ENCODE measurements at places on chromosomes 2 and 18.
A peak's percentile ranks its signal among the peaks of the same experiment; 100 is the strongest.

- no peak for DNase-seq
These were observed 222.3 kb downstream of the MYT1L start for GRCh38 chr2:2108756-2109155.

- DNase-seq, result no peak
These were observed 37.8 kb downstream of the GCG start for GRCh38 chr2:162114271-162114670.

DNA sequence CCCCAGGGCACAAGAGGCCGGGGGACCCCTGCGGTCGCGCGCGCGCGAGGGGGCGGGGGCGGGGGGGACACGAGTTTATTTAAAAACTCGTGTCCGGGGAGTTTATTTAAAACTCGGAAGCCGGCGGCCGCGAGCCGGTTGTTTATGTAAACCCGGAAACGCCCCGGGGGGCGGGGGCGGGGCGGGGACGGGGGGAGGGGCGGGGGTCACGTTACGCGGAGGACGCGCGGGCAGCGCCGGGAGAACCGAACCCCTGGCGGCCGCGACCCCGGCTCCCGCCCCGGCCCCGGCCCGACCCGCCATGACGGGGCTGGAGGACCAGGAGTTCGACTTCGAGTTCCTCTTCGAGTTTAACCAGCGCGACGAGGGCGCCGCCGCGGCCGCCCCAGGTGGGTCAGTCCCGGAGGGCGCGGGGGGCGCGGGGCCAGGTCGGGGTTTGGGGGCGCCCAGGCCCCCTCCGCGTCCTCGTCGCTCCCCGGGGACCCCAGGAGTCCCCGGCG lies 4.4 kb downstream of the NFATC1 start:
- DNase-seq, result no peak

DNA sequence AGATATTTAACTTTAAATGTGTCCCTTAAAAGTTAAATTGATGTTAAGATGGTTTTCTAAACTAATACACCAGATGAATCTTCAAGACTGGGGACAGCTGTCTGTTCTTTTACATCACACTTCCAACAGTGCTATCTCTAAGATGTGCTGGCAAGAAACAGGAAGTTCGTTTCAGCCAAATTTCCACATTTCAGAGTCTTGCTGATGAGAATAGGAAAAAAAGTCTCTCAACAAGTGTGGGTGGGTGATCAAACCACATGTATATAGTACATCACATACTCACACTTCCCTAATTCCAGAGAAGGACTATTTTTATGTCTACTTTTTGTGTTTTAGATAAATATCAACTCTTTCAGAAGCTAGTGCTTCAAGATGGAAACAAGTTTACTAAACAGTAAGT lies 1712.8 kb upstream of the TMEFF2 start:
- no peak for DNase-seq

DNA sequence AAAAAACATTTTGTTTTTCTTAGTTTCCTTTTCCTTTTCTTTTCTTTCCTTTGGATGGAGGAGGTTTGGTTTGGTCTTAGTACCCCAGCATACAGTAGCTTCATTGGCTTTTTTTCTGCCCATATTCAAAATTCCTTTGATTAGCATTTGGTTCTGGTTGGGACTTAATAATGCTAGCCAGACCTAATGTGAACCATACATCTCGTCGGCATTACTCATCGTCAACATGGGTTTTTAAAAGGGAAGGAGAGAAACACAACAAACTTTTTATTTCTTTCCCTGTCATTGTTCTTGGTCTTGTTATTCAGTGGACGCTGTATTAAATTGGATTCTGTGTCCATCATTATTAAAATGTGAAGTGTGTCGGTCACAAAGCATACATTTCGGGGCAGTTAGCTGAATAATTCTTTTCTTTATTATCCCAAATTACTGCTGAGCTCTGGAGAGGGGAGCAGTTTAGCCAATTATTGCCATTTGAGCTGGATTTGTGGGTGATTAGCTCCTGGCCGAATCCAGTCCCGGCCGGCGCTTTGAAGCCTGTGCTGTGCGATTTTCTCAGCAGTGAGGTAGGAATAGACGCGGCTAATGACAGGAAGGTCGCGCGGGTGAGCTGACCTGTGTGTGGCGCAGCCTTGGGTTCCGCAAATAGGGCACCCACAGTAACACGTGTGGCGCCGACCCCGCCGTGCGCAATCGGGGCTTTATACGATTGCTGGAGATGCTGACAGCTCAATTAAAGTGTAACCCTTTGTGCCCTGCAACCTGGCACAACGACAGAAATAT lies 303.3 kb downstream of the GBX2 start:
- no peak for DNase-seq

- DNase-seq, result no peak
These were observed 30.3 kb upstream of the IL37 start for GRCh38 chr2:112880696-112881095.

- DNase-seq, result no peak
These were observed 1.9 kb downstream of the ZDBF2 start for GRCh38 chr2:206276169-206276942.

- peak; percentile 91 for DNase-seq
These were observed 26.6 kb upstream of the MAP3K20 start for GRCh38 chr2:173048897-173049661.

- DNase-seq, result no peak
These were observed 27.5 kb upstream of the POLE4 start for GRCh38 chr2:74930811-74931486.

GRCh38 chr2:158493458-158493857 lies 36.7 kb downstream of the PKP4 start:
- no peak for DNase-seq

- DNase-seq, result no peak
These were observed 26.7 kb downstream of the CYP27C1 start for GRCh38 chr2:127193164-127193966.

DNA sequence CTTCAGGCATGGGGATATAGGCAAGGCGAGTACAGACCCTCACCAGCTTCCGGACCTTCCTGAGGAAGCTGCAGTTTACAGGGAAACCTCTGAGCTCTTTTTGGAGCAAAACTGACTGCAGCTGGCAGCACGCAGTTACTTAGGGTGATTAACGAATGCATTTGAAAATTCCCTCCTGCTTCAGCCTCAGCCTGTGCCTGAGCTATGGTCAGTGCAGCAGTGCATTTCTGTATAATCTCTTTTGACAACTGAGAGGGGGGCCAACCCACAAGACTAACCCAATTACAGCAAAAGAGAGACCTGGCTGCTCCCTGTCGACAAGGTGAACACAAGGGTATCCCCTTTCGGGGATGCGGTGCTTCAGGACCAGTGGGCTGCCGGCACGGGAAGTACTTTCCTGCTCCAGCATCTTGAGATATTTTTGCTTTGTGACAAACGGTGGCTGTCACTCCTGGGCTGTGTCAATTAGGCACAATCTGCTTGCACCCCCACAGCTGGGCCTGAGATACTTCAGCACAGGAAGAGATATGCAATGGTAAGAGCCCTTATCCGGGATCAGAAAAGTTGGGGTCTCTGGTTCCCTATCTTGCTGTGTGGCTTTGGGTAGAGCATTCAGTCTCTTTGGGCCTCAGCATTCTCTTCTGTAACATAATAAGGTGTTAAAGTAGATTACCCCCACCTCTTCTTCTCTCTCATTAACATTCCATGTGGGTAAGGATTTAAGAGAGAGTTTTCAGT lies 141.0 kb downstream of the TMEM17 start:
- DNase-seq, result no peak

DNA sequence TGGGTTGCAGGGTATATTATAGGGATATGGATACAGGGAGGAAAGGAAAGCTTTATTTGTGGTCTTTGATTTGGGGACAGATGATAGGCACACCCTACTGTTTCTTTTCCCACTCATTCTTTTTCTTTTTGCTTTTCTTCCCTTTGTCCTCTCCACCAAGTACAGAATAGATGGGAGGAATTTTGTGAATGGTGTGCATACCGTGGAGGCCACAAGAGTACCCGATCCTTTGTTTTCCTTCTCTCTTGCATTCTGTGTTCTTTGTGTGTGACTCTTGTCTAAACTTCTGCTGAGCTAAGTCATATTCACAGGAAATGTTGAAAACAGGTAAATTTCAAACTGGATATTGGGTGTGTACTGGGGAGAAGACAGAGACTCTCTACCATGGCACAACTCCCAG lies 321.4 kb upstream of the SLC8A1 start:
- DNase-seq, result no peak

- DNase-seq, result no peak
These were observed 27.3 kb downstream of the NDUFA10 start for GRCh38 chr2:239997686-239998409.

- no peak for DNase-seq
These were observed 868.0 kb downstream of the EPHA4 start for GRCh38 chr2:220704081-220704480.

DNA sequence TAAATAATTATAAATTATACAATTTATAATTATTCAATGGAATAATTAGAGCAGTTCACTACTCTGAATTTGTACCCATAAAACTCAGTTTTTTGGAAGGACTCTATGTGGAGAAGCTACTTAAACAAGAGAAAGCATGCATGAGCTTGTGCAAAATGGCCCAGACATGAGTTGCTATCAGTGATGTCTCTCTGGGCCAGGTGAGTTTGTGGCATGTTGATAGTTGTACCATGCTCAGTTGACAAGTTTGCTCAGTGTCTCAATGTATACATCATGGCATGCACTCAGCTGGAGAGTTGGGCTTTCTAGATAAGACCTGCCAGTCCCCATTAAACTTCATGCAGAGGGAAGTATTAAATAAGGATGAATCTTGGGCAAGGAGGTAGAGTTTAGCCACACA lies 153.8 kb upstream of the TACR1 start:
- DNase-seq, result no peak

- no peak for DNase-seq
These were observed 40.6 kb downstream of the ZRANB3 start for GRCh38 chr2:135490376-135490775.

GRCh38 chr18:23487738-23488570 lies 15.4 kb upstream of the RMC1 start:
- no peak for DNase-seq

- no peak for DNase-seq
These were observed 266.7 kb downstream of the ATAD2B start for GRCh38 chr2:23660237-23660636.

DNA sequence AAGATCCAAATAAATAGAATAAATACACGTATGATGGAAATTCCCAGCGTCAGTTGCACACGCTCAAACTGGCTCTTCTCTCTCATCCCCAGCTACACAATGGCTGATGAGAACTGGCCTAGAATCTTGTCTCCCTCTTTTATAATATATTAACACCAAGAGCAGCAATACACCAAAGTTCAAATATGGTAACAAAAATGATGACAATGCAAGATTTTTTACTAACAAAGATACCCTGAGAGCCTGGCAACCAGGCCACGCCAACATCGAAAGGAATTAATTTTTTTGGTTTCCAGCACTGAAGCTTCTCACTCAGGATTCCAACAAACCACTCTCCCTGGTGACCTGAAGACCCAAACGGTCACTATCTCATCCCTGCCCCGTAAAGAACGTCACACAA lies 302.7 kb upstream of the ID2 start:
- DNase-seq, result no peak

DNA sequence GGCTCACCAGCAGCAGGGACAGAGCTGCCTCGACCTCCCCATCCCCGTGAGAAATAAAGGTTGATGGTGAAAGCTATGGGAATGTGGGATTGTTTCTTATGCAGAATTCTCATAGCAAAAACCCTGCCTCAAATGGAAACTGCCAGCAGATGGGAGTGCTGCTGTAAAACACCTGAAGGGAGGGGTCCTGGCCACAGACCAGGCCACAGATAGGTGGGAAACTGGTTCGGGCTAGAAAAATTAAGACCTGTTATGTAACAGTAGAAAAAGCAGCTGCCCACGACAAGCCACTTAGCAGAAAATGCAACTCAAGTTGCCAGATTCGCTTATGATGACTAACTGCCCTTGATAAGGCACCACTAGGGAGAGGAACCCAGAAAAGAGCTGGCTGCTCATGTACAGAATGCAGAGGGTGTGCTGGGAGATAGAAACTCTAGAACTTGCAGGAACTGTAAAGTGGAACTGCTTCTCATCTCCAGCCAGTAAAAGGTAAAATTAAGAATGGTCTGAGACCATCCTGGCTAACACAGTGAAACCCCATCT lies 114.5 kb upstream of the SALL3 start:
- no peak for DNase-seq

DNA sequence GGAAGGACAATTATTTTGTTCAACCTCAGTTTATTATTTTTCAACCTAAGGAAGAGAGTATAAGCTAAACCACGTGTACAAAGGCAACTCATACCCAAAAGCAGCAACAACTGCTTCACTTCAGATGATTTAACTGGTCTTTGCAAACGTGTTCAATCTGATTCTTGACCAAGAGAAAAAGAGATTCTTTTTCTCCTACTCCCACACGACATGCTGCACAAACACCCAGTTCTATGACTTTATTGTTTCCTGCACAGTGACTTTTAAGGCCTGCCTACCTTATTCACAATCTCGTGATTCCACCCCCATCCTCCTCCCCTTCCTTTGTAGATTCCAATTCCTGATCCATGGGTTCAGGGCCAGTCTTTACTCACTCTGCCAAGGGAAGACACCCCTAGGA lies 1394.8 kb upstream of the ZEB2 start:
- DNase-seq, result no peak

DNA sequence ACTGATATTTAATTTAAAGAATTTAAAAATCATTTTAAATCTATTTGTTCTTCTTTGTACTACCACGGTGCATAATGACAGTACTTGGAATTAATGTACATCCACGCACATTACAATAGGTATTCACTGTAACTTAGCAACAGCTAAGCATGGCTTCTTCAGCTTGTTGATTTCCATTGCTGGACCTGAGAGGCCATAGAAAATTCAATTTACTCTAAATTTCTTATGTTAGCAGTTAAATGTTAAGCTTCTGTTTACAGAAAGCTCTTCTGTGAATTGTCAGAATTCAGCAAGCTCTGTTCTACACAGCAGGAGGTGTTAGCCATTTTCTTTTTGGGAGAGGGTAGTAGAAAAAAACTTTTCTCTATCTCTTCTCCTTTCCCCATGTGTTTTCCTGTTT lies 1149.3 kb upstream of the CDH2 start:
- no peak for DNase-seq

DNA sequence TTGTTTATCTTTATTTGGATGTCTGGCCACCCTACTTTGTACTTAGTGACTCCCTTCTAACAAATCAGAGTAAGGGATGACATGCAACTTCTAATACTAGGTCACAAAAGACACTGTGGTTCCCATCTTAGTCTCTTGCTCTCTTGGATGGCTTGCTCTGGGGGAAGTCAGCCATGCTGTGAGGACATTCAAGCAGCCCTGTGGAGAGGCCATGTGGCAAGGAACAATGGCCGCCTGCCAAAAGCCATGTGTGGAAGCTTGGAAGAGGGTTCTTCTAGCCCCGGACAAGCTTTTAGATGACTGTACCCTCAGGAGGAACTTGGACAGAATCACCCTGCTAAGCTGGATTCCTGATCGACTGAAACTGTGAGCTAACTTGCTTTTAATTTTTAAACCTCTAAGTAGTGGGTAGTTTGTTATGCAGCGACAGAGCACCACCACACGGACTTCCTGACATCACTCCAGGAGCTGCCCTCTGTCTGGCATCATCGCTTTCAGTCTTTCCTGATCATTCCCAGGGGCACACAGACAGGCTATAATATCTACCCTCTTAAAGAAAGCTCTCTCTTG lies 116.8 kb upstream of the ODC1 start:
- DNase-seq, result no peak

GRCh38 chr2:26970928-26971627 lies 641 bp downstream of the MAPRE3 start:
- no peak for DNase-seq

- no peak for DNase-seq
These were observed 199.4 kb downstream of the ZNF385B start for GRCh38 chr2:179661986-179662385.
